ENCODE measurements at places on chromosomes 12 and 14. TPM values are rescaled to one million over a fixed set of nuclear protein-coding genes. Genes with fewer than 3 reads are reported as not detected.

Gene SLC17A8
- polyA plus RNA-seq: 0.19 TPM

DNA sequence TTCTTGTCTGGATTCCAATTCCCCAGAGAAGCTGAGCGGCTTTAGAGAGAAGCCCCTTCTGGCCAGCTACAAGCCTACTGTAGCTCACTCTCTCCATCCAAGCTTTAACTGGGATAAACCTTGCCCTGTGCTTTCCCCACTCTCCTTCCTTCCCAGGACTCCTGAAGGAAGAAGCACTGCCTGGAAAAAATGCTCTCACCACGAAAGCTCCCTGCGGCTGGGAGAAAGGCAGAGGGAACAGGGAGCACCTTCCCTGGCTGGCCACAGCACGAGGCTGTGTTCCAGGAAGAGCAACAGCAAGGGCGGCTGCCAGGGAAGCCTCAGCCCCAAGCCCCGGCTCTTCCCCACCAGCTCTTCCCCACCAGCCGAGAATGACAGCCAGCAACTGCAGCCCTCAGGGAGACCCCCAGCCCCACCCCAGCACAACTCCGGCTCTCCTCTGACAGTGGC lies 40.8 kb upstream of the PNMA1 start:
- no peak for DNase-seq

Gene CACNB3
- 45.6 TPM for polyA plus RNA-seq

DNA sequence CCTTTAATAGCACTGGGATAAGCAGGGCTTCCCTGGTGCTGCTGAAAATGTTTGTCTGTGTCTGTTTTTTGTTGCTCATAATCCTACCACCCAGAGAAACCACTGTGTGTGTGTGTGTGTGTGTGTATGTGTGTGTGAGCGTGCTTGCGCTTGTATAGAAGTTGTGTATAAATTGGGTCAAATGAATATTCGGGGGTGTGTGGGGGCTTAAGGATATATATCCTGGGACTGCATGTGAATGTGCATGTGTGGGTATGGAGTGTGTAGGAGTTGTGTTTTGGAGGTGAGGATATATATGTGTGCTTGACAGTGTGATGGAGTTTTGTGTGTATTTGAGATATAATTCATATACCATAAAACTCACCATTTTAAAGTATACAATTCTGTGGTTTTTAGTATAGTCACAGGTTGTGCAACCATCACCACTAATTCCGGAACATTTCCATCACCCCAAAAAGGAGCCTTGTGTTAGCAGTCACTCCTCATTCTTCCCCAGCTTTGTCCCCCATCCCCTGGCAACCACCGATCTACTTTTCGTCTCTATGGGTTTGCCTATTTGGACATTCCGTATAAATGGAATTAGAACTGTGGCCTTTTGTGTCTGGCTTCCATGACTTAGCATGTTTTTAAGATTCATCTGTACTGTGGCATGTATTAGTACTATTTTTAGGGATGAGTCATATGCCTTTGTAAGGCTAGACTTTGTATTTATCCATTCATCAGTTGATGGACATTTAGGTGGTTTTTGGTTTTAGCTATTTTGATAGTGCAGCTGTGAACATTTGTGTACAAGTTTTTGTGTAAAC lies 25.6 kb downstream of the TCTN1 start:
- DNase-seq: no peak

- no peak for DNase-seq
Observed at GRCh38 chr14:63709589-63709988, 18.3 kb downstream of the SGPP1 start.

DNA sequence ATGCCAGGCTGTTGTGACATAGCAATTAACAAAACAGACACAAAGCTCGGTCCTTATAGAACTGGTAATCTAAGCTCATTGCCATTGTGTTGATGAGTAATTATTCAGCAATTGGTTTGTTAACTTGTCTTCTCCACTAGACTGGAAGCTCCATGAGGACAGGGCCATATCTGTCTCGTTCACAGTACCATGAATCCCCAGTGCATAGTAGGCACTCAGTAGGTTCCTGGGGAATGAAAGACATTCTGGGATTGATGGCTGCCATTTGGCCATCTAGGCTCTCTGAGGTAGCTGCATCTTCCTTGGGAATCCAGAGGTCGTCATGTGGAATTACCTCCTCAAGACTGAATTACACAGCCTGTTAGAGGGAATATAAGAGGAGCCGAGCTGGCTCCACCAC lies 177.3 kb downstream of the CHST11 start:
- DNase-seq: no peak

GRCh38 chr12:25806271-25806670 lies 152.2 kb upstream of the RASSF8 start:
- DNase-seq: no peak

Gene RFLNA
- polyA plus RNA-seq: 7.3 TPM
